ENCODE measurements at places on chromosomes 11 and 22. TPM values are rescaled to one million over a fixed set of nuclear protein-coding genes. Genes with fewer than 3 reads are reported as not detected.
A peak's percentile ranks its signal among the peaks of the same experiment; 100 is the strongest.

The OR51I1 gene
- polyA plus RNA-seq = not detected

The NLRX1 gene
- polyA plus RNA-seq = 8.9 TPM

The MPZL2 gene
- 56.1 TPM for polyA plus RNA-seq

The TXNRD2 gene
- 28.2 TPM for polyA plus RNA-seq

DNA sequence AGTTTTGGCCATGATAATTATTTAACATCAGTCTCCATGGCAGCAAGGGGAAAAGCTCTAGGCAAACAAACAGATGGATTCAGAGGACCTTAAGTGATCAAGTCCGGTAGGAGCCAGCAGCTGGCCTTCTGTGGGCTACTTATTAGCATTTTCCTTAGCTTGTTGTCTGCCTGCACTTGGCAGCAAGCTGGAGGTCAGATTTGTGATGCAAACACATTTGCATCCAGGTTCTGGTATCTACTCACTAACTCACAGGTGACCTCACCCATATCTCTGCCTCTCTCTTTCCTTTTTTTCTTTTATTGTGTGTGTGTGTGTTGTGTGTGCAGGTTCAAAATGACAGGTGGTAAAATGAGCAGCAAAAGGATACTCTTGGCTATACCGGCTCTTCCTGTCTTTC, 32.3 kb downstream of the ARHGAP42 start:
- no peak for DNase-seq

GRCh38 chr22:49812838-49813237, 14.8 kb downstream of the BRD1 start:
- DNase-seq = no peak

GRCh38 chr11:8263769-8264410, at the start of gene LMO1:
TSS of gene LMO1 (minus strand) at chr11:8263878. CDS start at chr11:8263362, 516 bp downstream.
- DNase-seq = peak; percentile 63

DNA sequence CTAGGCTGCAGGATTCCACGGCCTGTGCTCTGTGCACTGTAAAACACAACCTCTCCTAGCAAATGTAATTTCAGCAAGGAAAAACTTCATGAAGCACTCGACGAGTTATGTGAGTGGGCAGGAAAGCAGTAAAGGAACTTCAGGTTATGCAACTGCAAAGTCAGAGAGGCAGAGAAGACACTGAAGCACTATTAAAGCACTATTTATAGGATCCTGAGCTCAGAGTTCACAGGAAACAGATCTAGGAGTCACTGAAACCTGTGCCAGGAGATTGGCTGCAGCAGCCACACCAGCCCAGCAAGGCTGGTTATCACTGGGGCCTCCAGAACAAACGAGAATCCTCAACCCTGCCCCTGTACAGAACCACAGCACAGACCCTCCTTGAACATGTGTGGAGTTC, 2.5 kb downstream of the SMIM35 start:
- no peak for DNase-seq

DNA sequence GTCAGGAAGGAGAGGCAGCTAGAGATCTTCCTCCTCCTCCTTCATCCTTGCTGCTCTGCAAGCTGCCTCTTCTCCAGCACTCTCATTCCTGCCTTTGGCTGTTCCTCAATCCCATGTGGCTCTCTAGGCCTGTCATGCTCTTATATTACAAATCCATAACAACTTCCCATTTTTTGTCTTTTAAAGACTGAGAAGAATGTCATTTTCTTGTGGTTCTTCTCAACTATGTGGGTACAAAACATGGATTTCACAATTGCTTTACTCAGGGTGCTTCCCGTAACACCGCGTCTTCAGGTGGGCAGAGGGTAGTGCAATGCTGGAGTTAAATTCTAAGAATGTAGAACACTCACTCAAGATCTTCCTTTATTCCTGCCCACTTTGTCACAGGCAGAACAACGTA, 6.8 kb upstream of the CAT start:
- no peak for DNase-seq

DNA sequence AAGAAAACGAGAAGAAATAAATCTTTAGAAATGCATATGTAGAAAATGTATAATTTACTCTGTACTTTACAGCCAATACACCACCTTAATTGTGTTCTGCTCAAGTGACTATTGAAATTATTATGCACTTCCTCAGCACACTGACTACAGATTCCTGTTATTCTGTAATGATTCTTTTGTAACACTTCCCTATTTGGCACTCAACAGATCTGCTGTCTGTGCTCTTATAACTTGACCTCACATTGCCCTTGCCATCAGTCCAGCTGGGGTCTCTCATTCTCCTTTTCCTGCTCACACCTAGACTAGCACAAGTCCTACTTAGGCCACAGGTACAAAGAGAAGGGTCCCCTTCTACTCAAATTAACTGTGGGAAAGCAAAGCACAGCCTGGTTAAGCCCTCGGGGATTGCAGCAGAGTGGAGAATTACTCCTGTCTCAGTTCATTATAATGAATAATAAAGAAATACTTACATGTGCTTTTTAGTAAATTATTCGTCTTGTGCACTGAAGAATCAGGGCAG, 860.4 kb downstream of the OPCML start:
- no peak for DNase-seq

DNA sequence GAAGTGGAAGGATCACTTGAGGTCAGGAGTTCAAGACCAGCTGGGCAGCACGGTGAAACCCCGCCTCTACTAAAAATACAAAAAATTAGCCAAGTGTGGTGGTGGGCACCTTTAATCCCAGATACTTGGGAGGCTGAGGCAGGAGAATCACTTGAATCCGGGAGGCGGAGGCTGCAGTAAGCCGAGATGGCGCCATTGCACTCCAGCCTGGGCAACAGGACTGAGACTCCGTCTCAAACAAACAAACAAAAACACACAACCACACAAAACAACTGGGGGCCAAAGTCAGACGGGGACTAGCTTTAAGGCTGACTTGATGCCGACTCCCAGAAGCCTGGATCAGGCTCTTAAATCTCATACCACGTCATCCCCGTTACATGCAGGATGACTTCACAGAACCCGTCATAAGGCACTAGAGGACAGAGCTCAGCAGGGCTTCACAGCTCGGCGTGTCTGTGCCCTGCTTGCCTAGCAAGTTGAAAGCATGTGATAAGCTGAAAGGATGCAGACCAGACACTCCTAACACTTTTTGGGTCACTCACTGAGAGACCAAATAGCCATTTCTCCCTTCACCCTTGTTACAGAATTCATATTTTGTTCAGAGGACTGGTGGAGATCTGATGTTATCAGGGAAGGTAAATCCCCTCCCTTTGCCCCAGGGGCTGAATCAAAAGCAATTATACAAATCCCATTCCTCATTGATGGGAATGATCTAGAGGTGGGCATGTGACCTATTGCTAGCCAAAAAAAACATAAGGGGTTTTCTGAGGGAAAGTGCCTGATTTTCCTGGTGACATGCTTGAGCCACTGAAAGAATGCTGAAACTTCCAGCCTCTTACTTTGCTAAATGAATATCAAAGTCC, 65.4 kb downstream of the GAB2 start:
- no peak for DNase-seq

- DNase-seq = no peak
Measured at GRCh38 chr22:21694795-21695429, 29.1 kb downstream of the PPIL2 start.

GRCh38 chr11:118267486-118267885, 3.4 kb upstream of the MPZL2 start:
- no peak for DNase-seq

GRCh38 chr11:93225662-93226061, 27.9 kb upstream of the SLC36A4 start:
- no peak for DNase-seq

- DNase-seq = no peak
Measured at GRCh38 chr11:106888386-106888785, 129.9 kb downstream of the GUCY1A2 start.

DNA sequence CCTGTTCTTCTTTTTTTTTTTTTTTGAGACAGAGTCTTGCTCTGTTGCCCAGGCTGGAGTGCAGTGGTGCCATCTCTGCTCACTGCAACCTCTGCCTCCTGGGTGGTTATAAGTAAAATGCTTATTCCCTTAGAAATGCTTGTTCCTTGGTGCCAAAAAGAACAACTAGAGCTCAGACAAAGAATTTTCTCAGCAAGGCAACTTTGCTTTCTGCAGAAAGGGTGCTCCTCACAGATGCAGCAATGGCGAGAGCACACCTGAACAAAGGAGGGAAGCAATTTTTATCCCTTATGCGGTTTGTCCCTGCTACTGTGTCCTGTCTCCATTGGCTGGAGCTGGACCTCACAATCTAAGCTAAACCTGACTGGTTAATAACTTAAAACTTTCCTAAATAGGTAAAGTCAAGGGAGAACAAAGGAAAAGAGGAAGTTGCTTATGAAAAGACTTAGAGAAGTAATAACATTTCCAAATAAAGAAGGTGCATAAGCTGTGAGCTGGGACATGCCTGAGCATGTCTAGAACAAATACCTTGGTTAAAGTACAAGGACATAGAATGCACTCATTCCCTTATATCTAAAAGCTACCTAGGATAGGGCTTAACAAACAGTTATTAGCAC, 90.0 kb upstream of the PRR5 start:
- no peak for DNase-seq

DNA sequence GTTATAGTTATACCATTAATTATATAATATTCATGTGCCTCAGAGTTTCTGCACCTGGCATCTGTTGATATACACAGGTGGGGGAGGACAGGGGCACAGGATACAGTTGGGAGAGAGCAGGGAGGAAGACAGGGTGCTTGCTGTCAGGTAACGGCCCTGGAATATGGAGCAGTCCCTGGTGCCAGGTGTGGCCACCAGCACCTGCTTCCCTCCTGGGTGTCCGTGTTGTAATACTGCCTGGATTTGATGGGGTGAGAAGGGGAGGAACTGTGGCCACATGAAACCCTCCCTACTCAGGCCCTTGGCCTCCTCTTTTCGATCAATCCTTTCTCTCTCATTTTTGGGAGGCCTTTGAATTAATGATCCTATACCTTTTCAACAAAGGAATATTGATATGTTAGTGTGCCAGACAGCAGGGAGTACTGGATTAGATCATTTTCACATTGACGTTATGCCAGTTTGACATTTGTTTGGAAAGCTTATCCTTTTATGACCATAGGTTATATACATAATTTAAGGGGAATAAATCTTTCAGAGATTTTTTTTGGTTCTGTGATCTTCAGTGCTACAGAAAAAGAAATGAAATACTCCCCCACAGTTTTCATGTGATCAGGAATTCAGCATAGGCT, 88.6 kb downstream of the TEAD1 start:
- no peak for DNase-seq

DNA sequence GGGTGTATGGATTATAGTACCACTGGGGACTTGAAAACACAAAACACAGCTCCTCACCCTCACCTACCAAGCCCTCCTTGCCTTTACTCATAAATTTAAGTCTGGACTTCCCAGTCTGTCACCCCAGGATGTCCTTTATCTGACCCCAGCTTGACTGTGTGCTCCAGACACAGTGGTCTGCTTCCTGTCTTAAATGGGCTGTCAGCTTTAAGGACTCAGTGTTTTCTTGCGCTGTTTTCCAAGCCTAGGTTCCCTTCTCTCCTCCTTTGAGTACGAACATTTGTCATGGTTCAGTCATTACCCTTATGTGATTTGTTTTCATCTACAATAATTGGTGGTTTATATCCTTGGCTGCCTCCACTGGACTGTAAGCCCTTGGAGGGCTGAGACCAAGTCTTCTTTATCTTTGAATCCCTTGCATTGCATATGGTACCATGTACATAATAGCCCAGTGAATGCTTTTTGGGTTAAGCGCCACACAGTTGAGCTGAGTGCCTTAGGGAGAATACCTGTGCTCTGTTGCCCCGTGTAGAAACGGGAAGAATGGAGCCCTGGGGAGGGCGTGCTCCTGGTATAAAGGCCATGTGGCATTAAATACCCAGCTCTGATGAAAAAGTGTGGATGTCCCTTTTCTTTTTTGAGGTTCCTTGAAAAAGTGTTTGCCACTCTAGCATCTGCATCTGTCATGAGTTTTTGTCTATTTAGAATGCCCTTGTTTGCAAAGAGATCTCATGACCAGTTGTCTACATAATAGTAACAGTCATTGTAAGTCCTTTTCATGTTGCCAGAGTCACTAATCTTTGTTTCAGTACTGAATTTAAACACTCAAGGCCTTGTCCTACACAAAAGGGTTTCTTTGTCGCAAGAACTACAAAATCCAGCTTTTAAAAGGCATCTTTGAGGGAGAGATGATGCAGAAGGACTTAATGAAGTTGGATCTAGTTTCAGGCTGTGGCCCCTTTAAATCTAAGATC, 14.0 kb downstream of the PANX1 start:
- no peak for DNase-seq

- no peak for DNase-seq
Measured at GRCh38 chr22:11605468-11605981, 3922.5 kb upstream of the OR11H1 start.

GRCh38 chr22:47065756-47066615, 303.5 kb downstream of the TBC1D22A start:
- no peak for DNase-seq

- no peak for DNase-seq
Measured at GRCh38 chr11:45390407-45390806, 104.3 kb upstream of the SYT13 start.

DNA sequence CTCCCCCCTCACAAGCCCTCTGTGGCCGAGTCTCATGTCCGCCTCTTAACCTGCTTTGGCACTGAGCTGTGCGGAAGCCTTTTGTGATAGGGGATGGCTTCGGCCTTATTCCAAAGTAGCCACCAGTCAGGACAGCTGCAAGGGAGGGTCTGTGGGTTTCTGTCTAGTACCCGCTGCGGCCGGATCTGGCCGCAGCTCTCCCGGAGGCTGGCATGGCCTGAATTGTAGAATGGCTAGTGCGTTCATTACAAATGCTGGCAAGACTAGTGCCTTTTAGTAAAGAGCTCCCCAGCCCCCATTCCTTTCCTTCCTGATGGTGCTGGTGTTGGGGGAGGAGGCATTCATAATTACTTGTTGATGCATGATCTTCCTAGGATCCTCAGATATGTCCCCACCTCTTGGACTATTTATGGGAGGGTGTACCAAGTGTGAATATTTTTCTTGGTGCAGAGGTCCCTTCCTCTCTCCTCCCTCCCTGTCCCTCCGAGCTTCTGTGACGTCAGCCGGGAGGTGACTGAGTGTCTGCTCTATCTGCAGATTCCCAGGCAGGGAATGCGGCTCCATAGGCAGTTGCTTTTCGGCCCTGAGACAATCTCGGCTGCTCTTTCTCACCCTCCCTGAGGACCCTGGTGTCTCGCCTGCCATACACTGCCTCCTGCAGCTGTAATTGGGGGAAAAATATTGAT, 108.7 kb upstream of the E2F8 start:
- no peak for DNase-seq

GRCh38 chr11:124961972-124962609, 8.1 kb downstream of the CCDC15 start:
- peak; percentile 51 for DNase-seq

- no peak for DNase-seq
Measured at GRCh38 chr22:45977551-45978274, 751 bp upstream of the WNT7B start.

GRCh38 chr11:64080390-64080789, 44.7 kb downstream of the FLRT1 start:
- no peak for DNase-seq

All from renal cortex interstitium (tissue), 15 donors.